HT-29 (cell line): ENCODE measurements at places on chromosomes 7 and 10. TPM values are rescaled to one million over a fixed set of nuclear protein-coding genes. Genes with fewer than 3 reads are reported as not detected.

MEPCE gene
- 80.9 and 89.1 TPM in 2 replicates for total RNA-seq

DNA sequence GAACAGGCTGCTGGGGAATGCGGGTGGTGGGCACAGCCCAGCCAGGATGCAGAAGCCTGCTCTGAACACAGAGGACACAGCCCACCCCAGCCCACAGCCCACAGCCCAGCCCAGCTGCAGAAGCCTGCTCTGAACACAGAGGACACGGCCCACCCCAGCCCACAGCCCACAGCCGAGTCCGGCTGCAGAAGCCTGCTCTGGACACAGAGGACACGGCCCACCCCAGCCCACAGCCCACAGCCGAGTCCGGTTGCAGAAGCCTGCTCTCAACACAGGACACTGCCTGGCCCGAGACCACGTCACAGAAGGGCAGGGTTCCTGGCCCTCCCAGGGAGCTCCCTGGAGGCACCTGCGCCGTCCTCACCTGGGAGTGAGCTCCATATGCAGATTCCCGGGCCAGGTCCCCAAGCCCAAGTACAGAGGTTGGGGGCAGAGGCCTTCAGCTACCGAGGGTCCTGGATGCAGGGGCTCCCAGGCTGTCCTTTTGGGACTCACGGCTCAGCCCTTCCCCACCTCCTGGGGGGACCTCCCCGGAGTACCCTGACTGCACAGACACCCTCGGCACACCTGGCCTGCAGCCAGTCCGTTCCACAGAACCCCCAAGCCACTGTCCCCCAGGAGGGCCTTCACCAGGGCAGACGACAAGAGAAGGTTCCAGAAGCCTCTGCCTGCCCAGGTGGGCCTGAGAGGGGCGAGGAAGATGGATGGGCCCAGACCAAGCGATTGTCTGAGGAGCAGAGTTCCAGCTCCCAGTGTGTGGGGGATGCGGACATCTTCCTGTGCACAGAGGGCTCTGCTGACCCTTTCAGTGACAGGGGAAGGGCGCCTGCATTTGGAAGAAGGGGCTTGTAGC, 23.7 kb upstream of the FOXL3 start:
- DNase-seq: no peak

DNA sequence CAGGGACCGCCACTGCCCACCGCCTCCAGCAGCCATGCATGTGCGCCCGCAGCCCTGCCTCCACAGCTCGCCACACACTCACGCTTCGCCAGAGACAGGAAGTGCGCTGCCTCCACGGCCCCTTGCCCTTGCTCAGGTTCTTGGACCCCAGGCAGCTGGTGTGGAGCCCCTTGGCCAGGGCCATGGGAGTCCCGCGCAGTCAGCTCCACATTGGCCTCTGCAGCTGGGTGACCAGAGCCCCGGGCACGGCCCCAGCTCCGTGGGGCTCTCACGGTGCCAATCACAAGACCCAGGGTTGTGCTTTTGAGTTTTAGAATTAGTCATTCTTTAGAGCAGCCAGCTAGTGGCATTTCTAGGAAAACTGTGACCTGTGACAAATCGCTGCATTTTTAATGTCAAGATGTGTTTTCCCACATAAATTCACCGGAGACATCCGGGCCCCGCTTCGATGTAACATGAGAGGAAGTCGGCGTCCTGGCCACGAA, 4.3 kb upstream of the UTF1 start:
- no peak for DNase-seq

DNA sequence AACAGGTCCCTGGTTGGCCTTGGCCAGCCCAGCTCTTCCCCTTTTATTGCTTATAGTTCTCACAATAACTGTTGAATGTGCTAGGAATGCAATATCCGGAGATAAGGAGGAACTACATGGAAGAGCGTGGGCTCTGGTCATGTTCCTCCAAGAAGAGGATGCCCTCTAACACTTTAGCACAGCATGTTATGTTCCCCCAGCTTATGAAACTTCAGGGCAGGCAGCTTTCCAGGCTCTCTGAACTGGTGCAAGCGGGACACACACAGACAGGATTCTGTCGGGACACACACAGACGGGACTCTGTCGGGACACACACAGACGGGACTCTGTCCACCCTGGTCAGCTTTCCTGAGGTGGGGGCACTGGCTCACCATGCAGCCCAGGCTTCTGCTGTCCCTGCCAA, 141.6 kb downstream of the PKD1L1 start:
- DNase-seq: no peak

DNA sequence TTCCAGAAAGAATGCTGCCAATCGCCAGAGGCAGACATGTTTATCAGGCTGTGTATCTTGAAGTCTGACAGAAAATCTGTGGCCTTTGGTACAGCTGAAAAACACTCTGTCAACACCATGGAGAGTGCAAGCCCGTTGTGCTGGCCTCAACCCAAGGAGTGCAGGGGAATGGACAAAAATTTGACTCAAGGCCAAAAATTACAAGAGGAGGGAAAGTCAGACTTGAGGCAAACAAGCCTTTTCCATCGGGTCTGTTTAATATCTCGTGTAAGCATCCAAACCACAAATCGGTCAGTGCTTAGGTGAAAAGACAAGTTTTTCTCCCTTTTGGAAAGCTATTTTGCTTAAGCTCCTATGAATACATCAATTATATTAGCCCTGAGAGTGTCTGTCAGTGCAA, 305.3 kb upstream of the NFE2L3 start:
- DNase-seq: no peak

- DNase-seq: no peak
Measured at GRCh38 chr10:71555087-71555723, 158.5 kb downstream of the CDH23 start.

GRCh38 chr7:6531492-6532279, 19.6 kb downstream of the GRID2IP start:
- no peak for DNase-seq

- DNase-seq: no peak
Measured at GRCh38 chr10:106557951-106558733, 606.4 kb downstream of the SORCS1 start.

DNA sequence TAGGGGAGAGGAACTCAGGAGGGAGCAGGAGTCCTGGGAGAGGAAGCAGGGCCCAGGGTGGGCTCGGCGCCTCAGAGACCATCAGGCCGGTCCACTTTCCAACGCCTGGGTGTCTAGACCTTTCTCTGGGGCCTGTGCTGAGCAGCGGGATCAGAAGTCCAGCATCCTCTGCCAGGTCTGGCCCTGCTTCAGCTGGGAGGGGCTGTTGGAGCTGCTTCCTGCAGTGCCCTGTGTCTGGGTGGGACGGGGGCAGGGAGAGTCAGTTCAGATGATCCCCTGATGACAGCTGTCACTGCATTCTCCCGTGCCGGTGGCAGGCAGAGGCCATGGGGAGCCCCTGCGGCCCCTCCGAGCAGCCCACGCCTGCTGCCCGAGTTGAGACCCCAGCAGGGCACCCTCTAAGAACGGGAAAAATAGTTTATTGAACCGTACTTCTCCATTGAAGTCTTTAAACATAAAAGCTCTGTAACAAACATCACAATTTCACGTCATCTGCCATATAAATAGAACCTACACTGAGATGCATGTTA, 23.3 kb downstream of the AP5Z1 start:
- no peak for DNase-seq
